ENCODE measurements at places on chromosomes 5 and 9. TPM values are rescaled to one million over a fixed set of nuclear protein-coding genes. Genes with fewer than 3 reads are reported as not detected.

The WDR31 gene
- 3.8 TPM for total RNA-seq

The AMBP gene
- total RNA-seq = not detected

The RMRP gene
- total RNA-seq = 11,174 TPM

DNA sequence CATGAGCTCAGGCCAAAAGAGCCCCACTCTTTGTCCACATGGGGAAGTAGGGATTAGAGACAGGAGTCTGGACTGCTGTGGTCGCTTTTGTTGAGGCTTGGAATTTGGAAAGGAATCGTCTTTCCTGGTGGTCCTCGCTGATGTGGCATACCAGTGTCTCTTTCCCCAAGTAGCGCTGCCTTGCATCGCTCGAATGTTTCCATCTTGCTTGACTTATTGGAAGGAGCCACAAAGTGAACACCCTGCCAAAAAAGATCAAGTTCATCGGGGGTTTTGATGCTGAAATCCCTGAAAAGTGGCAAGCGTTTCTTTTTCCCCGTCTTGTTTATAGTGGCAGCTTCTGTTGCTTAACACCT, 161.3 kb downstream of the MACROH2A1 start:
- DNase-seq = no peak
- H3K27ac ChIP-seq = no peak overlapping the region
- H3K36me3 ChIP-seq = no peaks in the 10 kb centered on the region
- H3K4me3 ChIP-seq = no peak overlapping the region
- peaks cover 43% of the 10 kb centered on the region for H3K4me1 ChIP-seq
- no peaks in the 10 kb centered on the region for H3K27me3 ChIP-seq

DNA sequence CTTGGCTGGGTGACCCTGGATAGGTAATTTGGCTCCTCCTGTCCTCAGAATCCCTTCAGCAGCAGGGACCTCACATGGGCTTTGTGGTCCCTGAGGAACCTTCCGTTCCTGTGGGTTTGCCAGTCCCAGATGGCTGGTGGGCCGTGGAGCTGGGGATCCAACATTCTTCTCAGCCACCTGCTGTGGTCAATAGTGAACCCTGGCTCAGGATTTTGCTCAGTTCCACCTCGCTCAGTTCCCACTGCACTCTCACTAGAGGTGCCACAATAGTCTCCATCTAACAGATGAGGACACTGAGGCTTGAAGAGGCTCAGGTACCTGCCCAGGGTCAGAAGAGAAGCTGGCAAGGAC, 17.1 kb upstream of the SPOUT1 start:
- no peak overlapping the region for H3K4me3 ChIP-seq
- no peak overlapping the region for H3K27ac ChIP-seq
- H3K36me3 ChIP-seq = no peaks in the 10 kb centered on the region
- no peaks in the 10 kb centered on the region for H3K27me3 ChIP-seq

- H3K36me3 ChIP-seq = no peaks in the 10 kb centered on the region
- H3K4me1 ChIP-seq = no peaks in the 10 kb centered on the region
- H3K27ac ChIP-seq = no peak overlapping the region
- H3K4me3 ChIP-seq = no peak overlapping the region
Observed at GRCh38 chr9:71812385-71812784, 44.1 kb upstream of the CEMIP2 start.

- H3K4me3 ChIP-seq = no peak overlapping the region
- H3K36me3 ChIP-seq = no peaks in the 10 kb centered on the region
- H3K27ac ChIP-seq = no peak overlapping the region
- peaks cover 4% of the 10 kb centered on the region for H3K4me1 ChIP-seq
Observed at GRCh38 chr9:37936965-37937364, 33.0 kb upstream of the SLC25A51 start.

DNA sequence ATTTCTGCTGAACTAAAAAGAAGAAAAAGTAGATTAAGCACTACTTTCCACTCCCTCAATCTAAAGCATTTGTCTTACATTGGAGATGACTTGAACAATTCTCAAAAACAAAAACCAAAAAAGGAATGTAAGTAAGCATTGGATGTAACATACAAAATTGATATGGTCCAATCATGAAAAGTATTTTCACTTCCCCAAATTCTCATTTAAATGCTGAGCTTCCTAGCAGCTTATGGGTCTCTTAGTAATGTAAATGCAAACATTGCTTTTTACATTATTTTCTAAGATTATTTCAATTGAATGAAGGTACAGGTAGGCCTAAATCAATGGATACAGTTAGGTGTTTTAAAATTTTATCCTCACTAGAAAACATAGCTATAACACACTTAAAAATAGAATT, 20.0 kb downstream of the ANKH start:
- no peak overlapping the region for H3K4me3 ChIP-seq
- H3K4me1 ChIP-seq = no peaks in the 10 kb centered on the region
- no peaks in the 10 kb centered on the region for H3K36me3 ChIP-seq
- H3K27ac ChIP-seq = no peak overlapping the region
- no peaks in the 10 kb centered on the region for H3K27me3 ChIP-seq
- DNase-seq = no peak

DNA sequence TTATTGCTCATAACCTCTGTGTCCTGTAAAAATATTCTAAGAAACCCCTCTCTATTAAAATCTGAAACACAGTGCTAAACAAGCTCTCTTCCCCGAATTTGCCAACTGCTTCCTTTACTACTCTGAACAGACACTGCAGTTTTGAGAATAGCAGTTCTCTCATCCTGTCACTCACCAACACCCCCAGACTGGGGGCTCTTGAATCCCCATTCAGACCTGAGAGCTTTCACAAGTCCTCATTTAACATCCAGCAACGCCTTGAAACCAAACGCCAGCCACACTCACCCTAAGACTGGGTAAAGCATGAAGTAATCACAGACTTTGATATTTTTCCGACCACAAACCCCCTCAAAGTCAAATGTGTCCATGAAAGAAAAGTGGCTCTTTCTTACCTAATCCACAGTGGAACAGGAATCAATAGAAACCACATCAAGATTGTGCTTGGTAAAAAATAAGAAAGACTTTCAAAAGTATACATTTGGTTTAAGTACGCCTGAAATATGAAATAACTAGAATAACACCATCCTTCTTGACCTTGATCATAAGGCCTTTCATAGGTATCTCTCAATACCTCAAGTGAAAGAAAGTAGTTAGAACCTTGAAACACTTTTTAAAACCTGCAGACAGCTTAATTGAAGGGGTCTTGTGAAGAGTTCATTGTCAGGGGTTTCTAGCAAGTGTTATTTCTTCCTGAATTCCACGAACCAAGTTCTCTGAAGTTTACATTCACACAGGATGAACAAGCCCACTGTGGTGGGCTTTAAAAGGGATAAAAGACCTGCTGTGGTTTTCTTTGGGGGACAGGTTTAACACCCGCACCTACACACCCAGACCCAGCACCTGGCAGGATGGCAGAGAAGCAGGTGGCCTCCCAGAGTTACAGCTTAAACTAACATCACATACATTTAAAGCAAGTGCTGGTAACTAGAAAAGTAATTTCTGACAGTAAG, 412.6 kb downstream of the MLLT3 start:
- DNase-seq = no peak
- H3K27ac ChIP-seq = no peak overlapping the region

DNA sequence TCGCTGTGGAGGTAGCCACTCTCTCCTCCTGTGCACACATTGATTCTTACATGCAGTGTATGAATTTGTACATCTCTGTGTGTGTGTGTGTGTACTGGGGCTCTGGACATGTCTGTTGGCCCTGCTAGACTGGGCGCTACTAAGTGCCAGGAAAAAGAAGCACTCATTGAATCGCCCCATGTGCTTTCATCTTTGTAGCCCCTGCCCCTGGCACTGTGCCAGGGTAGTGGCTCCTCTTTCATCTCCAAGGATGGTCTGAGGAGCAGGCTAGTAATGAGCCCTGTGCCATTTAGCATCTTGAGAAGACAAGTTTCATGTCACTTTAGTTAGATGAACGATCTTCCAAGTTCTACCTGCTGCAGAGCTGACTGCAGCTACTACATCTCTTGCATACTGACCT, 34.4 kb upstream of the EQTN start:
- H3K36me3 ChIP-seq = no peaks in the 10 kb centered on the region
- H3K27ac ChIP-seq = no peak overlapping the region
- no peak overlapping the region for H3K4me3 ChIP-seq
- H3K4me1 ChIP-seq = peaks cover 7% of the 10 kb centered on the region

DNA sequence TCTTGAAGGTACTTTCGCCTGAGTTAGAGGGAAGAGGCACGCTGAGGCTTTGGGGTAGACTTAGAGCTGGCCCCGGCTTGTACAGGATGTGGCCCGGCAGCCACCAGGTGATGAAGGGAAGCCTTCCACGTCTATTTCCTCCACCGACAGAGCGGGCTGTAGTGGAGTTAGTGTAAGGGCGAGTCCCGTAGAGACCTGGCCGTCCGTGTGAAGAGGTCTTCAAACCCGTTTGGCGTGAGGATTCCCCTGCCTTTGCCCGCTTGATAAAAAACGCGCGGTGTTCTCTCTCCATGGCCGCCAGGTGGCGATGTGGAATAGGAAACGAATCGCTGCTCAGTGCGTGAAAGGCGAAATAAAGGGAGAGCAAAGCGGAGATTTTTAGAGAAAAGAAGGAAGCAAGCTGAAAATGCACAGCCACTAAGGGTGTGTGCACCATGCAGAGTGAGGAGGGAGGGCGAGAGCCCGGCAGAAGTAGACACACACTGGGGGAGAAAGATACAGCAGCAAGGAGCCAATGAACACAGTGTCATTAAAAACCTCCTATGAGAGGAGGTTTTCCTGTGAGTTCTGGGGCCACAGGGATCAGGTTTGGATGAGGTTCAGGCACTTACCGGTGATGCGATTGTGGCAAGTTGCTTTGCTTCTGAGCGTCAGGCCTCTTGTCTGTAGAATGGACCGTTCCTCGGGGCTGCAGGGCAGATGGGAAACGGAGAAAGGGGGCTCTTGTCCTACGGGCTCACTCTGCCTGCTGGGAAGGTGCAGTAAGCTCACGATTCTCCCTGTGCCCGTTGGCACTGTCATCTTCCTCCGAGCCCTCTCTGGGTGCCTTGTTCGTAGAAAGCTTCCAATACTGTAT, 34.2 kb downstream of the STC2 start:
- H3K4me1 ChIP-seq = no peaks in the 10 kb centered on the region
- DNase-seq = peak; percentile 76
- no peaks in the 10 kb centered on the region for H3K36me3 ChIP-seq
- H3K27me3 ChIP-seq = no peaks in the 10 kb centered on the region
- no peak overlapping the region for H3K4me3 ChIP-seq

- H3K4me1 ChIP-seq = no peaks in the 10 kb centered on the region
- no peaks in the 10 kb centered on the region for H3K27me3 ChIP-seq
- no peak overlapping the region for H3K27ac ChIP-seq
Observed at GRCh38 chr9:135034106-135034505, 53.4 kb upstream of the OLFM1 start.

GRCh38 chr9:89677702-89678395, 73.0 kb downstream of the GADD45G start:
- H3K27me3 ChIP-seq = no peaks in the 10 kb centered on the region
- H3K36me3 ChIP-seq = no peaks in the 10 kb centered on the region
- H3K4me3 ChIP-seq = no peak overlapping the region
- H3K4me1 ChIP-seq = peaks cover 31% of the 10 kb centered on the region
- no peak overlapping the region for H3K27ac ChIP-seq

GRCh38 chr9:14532456-14533115, 160.6 kb downstream of the ZDHHC21 start:
- H3K36me3 ChIP-seq = no peaks in the 10 kb centered on the region
- DNase-seq = no peak
- no peak overlapping the region for H3K4me3 ChIP-seq
- no peaks in the 10 kb centered on the region for H3K4me1 ChIP-seq
- H3K27me3 ChIP-seq = no peaks in the 10 kb centered on the region
- H3K27ac ChIP-seq = no peak overlapping the region

DNA sequence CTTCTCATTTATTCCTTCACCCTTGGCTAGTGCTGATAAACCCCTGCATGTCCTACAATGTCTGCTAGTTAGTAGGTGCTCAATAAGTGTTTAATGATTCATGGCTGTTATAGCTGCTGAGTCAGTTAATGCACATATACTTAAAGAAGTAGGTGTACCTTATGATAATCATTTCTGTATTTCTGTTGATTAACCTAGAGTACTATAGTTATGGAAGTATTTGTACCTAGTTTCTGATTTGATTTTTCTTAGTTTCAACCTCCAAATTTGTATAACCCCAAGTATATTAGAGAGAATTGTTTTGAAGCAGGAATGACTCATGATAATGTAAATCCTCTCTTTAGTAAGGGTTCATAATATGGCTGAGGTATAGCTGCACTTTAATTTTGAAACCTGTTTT, 8.9 kb downstream of the SMAD5 start:
- H3K27me3 ChIP-seq = no peaks in the 10 kb centered on the region
- H3K36me3 ChIP-seq = no peaks in the 10 kb centered on the region
- no peak overlapping the region for H3K27ac ChIP-seq
- no peak overlapping the region for H3K4me3 ChIP-seq
- DNase-seq = no peak

- H3K36me3 ChIP-seq = no peaks in the 10 kb centered on the region
- no peak for DNase-seq
- no peaks in the 10 kb centered on the region for H3K27me3 ChIP-seq
- no peak overlapping the region for H3K27ac ChIP-seq
Observed at GRCh38 chr5:174462129-174462528, 262.3 kb upstream of the MSX2 start.

All from thyroid gland (tissue), 4 donors.